Ureter (tissue), 1 donor: ENCODE measurements at places on chromosomes 5 and 9. TPM values are rescaled to one million over a fixed set of nuclear protein-coding genes. Genes with fewer than 3 reads are reported as not detected.

DNA sequence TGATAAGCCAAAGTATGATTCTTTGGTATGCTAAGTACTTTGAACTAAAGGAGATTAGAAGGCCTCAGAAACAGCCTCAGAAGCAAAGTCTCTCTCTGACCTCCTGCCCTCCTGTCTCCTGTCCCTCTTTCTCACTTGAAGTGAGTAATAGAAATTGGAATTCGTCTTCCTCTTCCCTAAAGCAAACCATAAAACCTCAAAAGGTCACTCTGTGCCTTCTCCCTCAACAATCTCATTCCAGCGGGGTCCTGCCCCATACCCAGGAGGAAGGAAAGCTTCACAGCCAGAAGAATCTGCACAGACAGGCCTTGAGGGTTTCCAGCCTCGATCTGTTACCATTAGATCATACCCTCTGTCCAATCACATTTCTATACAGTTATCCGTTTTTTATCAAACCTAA is 87.8 kb downstream of the HAPLN1 start:
- no peak for DNase-seq

GRCh38 chr5:38660194-38660668 is 103.8 kb upstream of the LIFR start:
- DNase-seq: no peak

GRCh38 chr9:121783521-121784507 is 132.4 kb downstream of the DAB2IP start:
- no peak for DNase-seq

- no peak for DNase-seq
These were observed 217.2 kb upstream of the TBCA start for GRCh38 chr5:77993141-77993854.

- no peak for DNase-seq
These were observed 50.5 kb downstream of the TBCA start for GRCh38 chr5:77725616-77726015.

GRCh38 chr9:72228282-72228681 is 79.0 kb downstream of the GDA start:
- no peak for DNase-seq

DNA sequence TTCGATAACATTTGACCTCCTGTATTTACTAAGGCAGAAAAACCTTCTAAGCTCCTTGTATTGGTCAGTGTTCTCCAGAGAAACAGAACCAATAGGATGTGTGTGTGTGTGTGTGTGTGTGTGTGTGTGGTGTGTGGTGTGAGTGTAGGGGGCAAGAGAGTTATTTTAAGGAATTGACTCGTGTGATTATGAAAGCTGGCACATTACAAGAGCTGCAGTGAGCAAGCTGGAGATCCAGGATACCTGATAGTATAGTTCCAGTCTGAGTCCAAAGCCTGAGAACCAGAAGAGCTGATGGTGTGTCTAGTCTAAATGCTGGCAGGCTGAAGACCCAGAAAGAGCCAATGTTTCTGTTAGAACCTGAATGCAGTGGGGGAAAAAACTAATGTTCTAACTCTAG is 21.2 kb upstream of the PIK3R1 start:
- no peak for DNase-seq

- DNase-seq: no peak
These were observed 312.4 kb downstream of the ARHGEF28 start for GRCh38 chr5:73938280-73938937.

GRCh38 chr9:130377612-130378011 is 67.1 kb upstream of the ASS1 start:
- DNase-seq: no peak

GRCh38 chr5:42507451-42508097 is 84.3 kb downstream of the GHR start:
- DNase-seq: no peak

GRCh38 chr5:97726106-97726505 is 543.1 kb upstream of the RIOK2 start:
- DNase-seq: no peak

GRCh38 chr5:101943784-101944183 is 352.3 kb downstream of the SLCO4C1 start:
- DNase-seq: no peak

- DNase-seq: no peak
These were observed 175.1 kb downstream of the HCN1 start for GRCh38 chr5:45521067-45521466.

GRCh38 chr5:34652914-34653313 is 3.2 kb upstream of the RAI14 start:
- no peak for DNase-seq

DNA sequence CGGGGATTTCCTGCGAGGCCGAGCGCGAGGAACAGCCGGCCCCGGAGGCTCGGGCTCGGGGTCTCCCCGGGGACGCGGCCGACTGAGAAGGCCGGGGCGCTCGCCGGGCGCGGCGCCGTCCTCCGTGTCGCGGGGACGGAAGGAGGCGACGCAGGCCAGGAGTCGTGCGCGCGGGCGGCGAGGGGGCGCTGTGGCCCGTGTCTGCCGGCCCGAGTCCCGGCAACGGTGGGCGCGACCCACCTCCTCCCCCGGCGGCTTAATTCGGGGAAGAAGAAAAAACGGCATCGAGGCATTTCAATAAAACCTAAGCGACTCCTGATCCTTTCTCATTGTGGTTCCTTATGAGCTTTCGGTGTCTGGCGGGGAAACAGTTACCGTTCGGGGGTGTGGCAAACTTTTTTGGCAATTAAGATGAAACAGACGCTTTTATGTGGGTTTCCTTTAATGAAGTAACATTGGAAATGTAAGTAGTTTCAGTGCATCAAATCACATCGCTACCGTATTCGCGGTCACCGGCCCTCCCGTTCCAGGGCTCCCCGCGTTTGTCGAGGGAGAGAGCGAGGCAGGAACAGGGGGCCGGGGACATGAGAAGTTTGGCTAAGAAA is 3.7 kb upstream of the IRX2 start:
- no peak for DNase-seq

- DNase-seq: no peak
These were observed 181.9 kb upstream of the ADRA1B start for GRCh38 chr5:159734366-159734765.

DNA sequence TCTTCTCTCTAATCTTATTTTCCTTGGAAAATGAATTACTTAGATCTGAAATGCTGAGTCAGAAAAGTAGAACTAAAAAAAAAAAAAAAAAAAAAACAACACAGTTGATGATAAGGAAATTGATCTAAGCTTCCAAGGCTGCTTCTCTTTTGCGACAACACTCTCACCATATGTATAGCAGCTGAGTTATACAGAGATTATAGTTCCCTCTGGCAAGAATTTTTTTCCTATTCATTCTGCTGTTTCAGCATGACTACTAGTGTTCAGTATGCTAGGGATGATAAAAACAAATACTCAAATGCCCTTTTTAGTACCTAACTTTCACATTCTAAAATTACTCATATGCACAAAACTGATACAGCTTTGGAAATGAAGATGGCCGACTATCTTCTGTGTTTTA is 267.3 kb downstream of the MLLT3 start:
- no peak for DNase-seq

BTNL9 gene
- total RNA-seq: 26.0 TPM

SPINK4 gene
- not detected for total RNA-seq

HTR1A gene
- total RNA-seq: 1.8 TPM

FOXD4 gene
- not detected for total RNA-seq

EIF4E1B gene
- not detected for total RNA-seq

TRAF1 gene
- 10.0 TPM for total RNA-seq

ACTL7A gene
- not detected for total RNA-seq
